ENCODE measurements at places on chromosomes 16 and 17.

GRCh38 chr16:16042076-16042475 lies 92.7 kb downstream of the ABCC1 start:
- DNase-seq: no peak

DNA sequence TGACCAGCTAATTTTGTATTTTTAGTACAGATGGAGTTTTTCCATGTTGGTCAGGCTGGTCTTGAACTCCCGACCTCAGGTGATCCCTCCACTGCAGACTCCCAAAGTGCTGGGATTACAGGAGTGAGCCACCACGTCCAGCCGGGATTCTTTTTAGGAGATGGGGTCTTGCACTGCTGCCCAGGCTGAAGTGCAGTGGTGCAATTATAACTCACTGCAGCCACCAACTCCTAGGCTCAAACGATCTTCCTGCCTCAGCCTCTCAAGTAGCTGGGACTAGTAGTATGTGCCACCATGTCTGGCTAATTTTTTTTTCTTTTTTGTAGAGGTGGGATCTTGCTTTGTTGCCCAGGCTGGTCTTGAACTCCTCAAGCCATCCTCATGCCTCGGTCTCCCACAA lies 56.4 kb upstream of the MGAT5B start:
- DNase-seq: no peak

- peak; percentile 35 for DNase-seq
These were observed 3.9 kb downstream of the ITGA2B start for GRCh38 chr17:44385287-44386181.

DNA sequence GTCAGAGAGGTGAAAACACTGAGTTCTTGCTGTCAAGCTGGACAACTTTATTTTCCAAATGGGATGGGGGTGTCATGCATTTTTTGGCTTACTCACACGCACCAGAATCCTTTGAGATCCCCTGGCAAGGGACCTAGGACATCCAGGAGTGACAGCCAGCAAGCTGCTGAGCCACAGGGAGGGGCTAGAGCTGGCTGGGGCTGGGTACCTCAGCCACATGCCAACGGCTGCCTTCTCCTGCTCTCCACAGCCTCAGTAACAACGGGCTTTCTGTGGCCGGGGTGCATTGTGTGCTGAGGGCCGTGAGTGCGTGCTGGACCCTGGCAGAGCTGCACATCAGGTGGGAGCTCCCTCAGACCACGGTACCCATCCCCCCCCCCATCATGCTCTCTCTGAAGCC lies 47.6 kb downstream of the NLRC5 start:
- DNase-seq: no peak

- DNase-seq: no peak
These were observed 4.6 kb downstream of the FOXJ1 start for GRCh38 chr17:76136276-76137000.

- DNase-seq: no peak
These were observed 80.5 kb downstream of the MYH13 start for GRCh38 chr17:10292057-10292937.

DNA sequence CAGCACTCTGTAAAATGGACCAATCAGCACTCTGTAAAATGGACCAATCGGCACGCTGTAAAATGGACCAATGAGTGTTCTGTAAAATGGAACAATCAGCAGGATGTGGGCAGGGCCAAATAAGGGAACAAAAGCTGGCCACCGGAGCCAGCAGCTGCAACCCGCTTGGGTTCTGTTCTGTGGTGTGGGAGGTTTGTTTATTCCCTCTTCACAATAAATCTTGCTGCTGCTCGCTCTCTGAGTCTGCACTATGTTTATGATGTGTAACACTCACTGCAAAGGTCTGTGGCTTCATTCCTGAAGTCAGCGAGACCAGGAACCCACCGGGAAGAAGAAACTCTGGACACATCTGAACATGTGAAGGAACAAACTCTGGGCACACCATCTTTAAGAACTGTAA lies 20.5 kb downstream of the TMEM100 start:
- DNase-seq: no peak

DNA sequence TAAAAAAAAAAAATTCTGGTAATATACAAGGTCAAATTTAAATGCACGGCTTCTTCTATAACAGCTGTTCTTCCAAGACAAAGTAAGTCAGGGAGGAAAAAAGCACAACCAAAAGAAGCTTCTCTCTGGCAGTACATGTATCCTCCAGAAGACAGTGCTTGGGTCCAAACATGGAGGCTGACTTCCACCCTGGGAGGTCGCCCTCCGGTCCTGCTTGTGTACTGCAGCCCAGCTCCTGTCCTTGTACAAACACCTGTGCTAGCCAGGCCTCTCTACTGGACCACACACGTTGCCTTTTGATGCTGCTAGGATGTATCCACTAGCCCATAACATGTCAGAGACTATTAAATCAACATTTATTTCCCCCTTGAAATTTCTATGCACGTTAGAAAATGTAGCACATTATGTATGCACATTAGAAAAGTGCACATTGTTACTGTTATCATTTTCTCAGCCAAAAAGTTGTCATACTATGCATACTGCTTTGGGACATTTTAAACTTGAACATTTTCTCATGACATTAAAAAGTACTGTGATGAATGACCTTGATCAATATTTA lies 21.9 kb downstream of the TEKT3 start:
- no peak for DNase-seq

DNA sequence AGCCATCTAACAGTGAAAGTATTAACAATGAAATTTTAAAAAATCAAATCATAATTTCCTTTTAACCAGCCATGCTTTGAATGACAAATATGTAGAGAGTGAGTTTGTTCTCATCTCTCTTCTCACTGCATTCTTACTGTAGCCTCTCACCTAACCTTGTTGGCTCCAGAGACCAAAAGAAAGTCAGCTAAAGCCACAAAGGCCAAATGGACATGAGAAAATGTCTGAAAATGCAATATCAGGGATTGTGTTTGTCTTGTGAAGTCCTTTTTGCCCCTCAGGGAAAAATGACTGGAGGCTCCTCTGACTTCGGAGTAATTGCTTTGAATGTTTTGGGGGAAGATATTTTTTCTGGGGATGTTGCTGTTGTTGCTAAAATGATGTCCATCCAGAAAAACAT lies 166.3 kb downstream of the SLC39A11 start:
- DNase-seq: no peak

GRCh38 chr17:17738901-17739300 lies 57.6 kb downstream of the RAI1 start:
- peak; percentile 23 for DNase-seq

- DNase-seq: no peak
These were observed 7.7 kb downstream of the ST6GALNAC1 start for GRCh38 chr17:76635659-76636360.

GRCh38 chr17:55366020-55366481 lies 55.6 kb downstream of the MMD start:
- DNase-seq: no peak

- DNase-seq: no peak
These were observed 26.8 kb downstream of the SLC25A10 start for GRCh38 chr17:81738801-81739393.

GRCh38 chr16:68447653-68448359 lies 502 bp downstream of the SMPD3 start:
- no peak for DNase-seq

DNA sequence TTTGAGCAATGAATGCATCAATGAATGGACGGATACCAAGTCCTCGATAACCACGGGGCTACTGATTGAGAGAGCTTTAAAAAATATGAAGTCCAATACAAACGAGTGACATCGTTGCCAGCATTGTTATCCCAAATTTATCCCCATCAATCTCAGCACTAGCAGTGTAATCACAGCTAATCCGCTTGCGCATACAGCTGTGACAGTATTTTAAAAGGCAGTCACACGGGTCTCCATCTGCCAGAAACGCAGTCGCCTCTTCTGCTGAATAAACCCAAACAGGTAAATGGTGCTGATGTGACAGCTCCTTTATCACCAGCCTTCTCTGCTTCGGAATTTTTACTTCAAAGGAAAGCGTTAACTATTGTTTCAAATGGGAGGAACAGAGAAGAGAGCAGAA lies 311.1 kb downstream of the XYLT1 start:
- no peak for DNase-seq

- no peak for DNase-seq
These were observed 228.8 kb downstream of the C16orf78 start for GRCh38 chr16:49602201-49602975.

DNA sequence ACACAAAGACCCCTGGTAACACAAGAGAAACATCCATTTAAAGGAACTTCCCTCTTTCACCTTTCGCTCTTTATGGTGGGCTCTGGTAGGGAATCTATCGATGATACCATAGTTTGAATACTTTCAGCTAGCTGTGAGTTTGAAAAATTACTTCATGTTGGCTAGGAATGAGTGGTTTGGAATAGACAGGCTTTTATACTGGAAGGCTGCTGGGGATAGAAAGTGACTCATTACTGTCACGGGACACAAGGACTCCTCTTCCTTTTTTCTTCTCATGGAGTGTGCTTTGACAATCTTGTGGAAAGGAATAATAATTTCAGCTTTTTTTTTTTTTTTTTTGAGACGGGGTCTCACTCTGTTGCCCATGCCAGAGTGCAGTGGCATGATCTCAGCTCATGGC lies 76.9 kb downstream of the CYB561 start:
- no peak for DNase-seq

DNA sequence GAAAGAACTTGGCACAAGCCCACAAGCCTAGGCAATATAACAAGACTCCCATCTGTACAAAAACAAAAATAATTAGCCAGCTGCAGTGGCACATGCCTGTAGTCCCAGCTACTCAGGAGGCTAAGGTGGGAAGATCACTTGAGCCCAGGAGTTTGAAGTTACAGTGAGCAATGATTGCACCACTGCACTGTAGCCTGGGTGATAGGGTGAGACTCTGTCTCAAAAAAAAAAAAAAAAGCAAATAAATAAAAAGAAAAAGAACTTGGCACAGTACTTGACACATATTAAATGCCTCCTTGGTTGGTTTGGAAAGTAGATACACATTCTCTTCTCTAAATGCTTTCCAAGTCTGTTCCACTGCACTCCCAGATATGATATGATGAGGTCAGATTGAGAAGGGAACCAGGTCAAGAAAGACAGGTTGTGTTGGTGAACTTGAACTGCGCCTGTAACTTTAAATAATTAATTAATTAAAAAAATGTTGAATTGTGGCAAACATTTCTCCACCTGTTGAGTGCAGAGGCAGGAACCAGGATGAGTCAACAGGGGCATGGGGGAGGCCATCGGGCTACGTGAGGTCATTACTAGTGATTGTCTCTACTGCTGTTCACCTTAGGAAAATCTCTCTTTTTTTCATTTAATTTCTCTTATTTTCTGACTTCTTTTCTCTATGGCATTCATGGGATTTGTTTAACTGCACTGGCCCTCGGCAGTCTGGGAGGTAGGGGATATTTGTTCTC lies 25.9 kb upstream of the EFCAB13 start:
- no peak for DNase-seq

DNA sequence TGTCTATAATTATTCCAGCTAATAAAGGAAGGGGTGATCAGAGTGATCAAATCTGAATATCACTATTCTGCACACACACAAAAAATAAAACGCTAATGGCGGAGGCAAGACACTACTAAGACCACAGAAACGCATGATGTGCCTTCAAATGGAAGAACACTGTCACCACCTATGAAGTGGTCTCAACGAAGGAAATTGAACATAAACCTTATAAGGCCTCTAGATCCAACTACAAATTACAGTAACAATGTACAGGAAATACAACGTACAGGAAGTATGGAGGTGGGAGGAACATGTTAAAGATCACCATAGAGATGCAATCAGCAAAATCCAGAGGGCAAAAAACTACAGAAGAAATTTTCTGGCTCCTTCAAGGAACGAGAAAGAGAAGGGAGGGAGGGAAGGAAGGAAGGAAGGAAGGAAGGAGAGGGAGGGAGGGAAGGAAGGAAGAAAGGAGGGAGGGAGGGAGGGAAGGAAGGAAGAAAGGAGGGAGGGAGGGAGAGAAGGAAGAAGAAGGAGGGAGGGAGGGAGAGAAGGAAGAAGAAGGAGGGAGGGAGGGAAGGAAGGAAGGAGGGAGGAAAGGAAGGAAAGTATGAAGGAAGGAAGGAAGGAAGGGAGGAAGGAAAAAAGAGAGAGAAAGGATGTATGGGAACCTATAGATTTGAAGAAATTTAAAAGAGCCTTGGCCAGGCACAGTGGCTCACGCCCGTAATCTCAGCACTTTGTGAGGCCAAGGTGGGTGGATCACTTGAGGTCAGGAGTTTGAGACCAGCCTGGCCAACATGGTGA lies 3.1 kb upstream of the SGCA start:
- no peak for DNase-seq

GRCh38 chr17:66843627-66844026 lies 8.7 kb downstream of the CACNG5 start:
- DNase-seq: no peak

DNA sequence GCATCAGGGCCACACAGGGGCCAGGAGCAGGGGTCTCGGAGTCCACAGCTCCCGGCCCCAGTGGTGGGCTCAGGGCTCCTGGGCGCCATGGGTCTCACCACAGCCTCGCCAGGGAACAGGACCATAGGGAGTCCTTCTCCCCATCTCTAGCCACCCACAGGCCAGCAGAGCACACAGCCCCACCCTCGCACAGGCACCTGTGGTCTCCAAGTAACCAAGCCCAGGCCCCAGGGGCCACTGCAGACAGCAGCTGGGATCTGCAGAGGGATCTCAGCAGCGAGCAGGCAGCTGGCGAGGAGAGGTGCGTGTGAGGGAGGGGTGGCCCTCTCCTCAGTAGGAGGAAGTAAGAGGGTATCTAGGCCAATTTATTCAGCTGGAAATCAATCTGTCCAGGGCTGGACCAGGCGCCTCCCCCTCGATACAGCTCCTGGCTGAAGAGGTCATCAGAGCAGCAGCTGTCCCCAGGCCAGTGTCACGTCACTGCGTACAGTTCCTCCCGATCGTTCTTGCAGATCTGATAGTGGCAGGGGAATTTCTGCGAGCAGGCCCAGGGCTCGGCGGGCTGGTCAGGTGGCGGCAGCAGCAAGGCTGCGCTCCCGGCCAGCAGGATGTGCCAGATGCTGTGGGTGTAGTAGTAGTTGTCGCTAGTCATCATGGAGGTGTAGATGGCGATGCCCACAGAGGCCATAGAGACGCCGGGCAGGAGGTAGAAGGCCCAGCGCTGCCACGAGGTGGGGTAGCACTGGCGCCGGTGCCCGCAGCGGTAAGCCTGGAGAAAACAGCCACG lies 1.4 kb upstream of the MRPL28 start:
- no peak for DNase-seq

GRCh38 chr17:47077576-47077975 lies 98.5 kb upstream of the RPRML start:
- DNase-seq: no peak

DNA sequence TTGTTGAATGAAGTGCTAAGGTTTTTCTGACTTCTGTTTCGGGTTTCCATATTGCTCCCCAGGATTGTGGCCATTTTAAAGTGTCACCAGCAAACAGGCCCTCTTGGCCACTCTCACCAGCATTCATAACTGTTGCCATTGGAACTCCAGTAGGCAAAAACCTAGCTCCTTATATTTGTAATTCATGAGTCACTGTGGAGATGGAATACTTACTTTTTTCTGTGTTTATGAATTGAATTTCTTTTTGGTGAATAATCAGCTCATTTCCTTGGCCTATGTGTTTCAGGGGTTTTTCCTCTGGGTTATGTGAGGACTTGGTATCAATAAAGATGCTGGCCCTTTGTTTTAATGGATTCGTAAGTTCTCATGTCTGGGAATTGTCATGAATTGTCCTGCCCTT lies 255.1 kb downstream of the SNX29 start:
- no peak for DNase-seq

GRCh38 chr17:82291582-82292250 lies 18.2 kb upstream of the CSNK1D start:
- no peak for DNase-seq
